ENCODE measurements at places on chromosomes 1 and 21.

- DNase-seq, result no peak
Measured at GRCh38 chr1:116405241-116406135, 32.4 kb downstream of the ATP1A1 start.

GRCh38 chr1:46278807-46279206 is 24.6 kb downstream of the LRRC41 start:
- no peak for DNase-seq

DNA sequence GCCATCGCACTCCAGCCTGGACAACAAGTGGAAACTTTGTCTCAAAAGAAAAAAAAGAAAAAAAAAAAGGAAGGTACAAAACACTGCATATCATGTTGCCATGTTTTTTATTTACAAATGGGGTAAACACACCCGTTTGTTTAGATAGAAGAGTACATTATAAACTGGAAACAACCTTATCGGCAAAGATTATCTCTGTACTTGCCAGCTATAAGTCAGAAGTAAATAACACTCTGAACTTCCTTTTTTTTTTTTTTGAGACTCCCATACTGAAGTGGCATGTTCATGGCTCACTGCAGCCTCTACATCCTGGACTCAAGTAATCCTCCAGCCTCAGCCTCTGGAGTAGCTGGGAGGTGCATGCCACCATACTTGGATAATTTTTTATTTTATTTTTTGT is 21.9 kb downstream of the USP48 start:
- DNase-seq, result no peak

GRCh38 chr1:51482881-51483280 is 36.2 kb downstream of the EPS15 start:
- DNase-seq, result no peak

DNA sequence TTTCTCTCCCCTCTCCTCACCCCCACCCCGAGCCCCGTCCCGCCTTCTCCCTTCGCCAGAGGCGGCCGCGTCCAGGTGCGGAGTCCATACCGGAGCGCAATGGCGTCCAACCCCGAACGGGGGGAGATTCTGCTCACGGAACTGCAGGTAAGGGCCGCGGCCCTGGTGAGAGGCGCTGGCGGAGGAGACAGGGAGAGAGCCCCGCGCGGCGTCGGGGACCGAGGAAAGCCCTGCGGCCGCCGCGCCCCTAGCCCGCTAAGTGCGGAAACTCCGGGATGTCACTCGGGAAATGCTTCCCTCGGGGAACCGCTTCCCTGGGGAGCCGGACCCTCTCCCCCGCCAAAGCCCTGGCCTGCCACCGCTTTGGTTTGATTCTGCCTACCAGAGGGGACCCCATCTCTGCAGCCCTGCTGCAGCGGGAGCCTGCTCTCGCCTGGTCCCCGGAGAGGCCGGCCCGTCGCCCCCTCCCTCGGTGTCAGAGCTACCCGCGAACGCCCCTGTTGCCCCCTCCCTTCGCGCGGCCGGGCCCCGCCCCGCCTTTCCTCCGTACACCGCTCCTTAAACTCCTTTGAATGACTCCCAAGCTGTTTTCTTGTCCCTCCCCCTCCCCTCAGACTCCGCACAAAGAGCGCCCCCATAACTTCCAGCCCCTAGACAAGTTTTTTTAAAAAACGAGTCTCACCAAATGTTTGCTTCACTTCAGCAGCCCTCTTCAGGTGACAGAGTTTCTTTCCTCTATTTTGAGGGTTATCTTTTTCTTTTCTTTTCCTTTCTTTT is 597 bp downstream of the PKN2 start:
- DNase-seq, result peak; percentile 40

- no peak for DNase-seq
Measured at GRCh38 chr1:39294531-39294930, 90.0 kb downstream of the MACF1 start.

DNA sequence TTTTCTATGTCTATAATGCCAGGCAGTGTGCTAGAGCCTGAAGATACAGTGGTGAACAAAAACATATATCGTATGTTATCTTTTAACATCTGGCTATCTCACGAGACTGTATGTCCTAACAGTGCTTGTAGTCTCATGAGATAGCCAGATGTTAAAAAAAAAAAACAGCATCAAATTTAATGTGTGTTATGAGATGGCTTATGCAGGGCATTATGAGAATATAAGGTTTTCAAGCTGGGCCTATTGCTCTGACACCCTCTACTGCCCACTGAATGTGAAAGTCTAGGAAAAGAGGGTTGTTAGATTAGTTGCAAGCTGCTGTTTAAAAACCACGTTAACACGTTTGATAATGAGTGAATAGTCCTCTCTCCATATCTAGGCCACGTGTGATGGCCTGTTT is 109.8 kb downstream of the CACHD1 start:
- DNase-seq, result no peak

GRCh38 chr1:9371391-9371935 is 78.8 kb downstream of the SPSB1 start:
- no peak for DNase-seq

DNA sequence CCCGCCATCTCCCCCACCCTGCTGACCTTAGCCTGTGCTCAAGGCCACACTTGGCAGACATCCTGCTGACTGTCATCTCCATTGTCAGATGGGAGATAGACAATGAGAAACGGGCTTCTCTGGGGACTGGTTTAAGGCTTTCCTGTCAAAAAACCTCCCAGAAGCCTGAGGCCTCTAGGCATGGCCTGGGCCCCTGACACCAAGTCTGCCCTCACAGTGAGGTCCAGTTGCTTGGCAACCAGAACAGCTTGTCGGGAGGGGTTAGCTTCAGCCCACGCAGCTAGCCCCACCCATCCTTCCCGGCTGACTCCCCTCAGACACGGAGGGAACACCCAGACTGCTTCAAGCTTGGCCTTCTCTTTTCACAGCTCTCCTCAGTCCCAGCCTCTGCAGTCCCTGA is 11.0 kb downstream of the PLEKHA6 start:
- DNase-seq, result no peak

DNA sequence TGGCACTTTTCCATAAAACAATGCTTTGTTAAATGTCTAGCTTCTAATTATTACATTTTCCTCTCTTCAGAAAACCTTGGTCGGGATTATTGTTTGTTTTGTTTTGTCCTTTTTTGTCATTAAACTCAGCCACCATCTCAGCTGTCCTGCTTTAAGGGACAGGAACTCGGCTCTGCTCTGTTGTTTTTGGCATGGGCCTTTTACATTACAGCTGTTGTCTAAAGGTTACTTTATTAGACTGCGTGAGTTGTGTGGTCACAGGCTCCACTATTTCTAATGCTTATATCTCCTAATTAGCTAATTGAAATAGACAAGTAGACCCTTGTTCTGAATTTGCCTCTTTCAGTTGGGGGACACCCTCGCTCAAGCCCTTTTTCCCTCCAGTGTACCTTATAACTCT is 1.6 kb downstream of the PALMD start:
- DNase-seq, result no peak

DNA sequence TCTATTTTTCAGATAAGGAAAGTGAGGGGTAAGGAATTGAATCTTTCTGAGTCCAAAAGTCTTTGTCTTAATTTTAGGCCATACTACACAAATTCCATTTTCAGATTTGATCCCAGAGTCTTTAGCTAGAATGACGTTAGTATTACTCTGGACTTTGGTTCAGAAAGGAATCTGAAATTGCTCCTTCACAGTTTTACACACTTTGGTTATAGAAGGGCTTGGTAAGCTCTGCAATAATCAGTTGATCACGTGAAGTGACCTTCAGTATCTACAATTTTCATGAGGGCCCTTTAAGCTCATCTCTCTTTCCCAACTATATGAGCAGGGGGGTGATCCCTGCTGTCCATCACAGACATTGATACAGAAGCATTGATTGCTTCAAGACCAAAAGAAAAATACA is 103.4 kb upstream of the ESRRG start:
- no peak for DNase-seq

- no peak for DNase-seq
Measured at GRCh38 chr21:44527983-44528633, 11.9 kb downstream of the KRTAP10-1 start.

DNA sequence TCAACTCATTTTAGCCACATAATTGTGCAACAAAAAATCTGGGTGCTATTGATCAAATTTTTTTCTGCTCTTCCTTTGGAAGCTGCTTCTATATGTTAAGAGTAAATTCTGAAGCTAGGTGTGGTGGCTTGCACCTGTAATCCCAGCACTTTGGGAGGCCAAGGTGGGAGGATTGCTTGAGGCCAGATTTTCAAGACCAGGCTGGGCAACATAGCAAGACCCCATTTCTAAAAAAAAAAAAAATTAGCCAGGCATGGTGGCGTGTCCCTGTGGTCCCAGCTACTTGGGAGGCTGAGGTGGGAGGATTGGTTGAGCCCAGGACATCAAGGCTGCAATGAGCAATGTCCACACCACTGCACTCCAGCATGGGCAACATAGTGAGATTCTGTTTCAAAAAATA is 24.3 kb upstream of the RSBN1 start:
- DNase-seq, result no peak

- DNase-seq, result no peak
Measured at GRCh38 chr1:220281159-220281574, 8.9 kb upstream of the RAB3GAP2 start.

GRCh38 chr1:10521537-10522157 is 46.9 kb downstream of the PEX14 start:
- no peak for DNase-seq

DNA sequence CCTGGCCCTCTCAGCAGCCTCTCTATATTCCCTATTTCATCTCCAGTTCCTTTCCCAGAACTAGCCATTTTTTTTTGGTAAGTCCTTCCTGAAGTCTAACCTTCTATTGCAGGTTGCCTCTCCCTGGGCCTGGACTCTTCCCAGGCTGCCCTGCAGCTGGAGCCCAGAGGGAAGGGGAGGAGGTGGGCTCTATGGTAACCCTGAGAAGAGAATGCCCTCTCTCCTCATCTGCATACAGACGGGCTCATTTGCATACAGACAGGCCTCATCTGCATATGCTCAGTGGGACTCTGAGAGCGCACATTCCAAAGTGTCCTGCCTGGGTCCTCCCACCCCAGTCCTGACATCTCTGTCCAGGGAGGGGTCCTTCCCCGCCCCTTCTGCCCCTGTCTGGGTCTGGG is 32.7 kb downstream of the RHBG start:
- no peak for DNase-seq
